ENCODE measurements at places on chromosomes 11 and 22.
A peak's percentile ranks its signal among the peaks of the same experiment; 100 is the strongest.

DNA sequence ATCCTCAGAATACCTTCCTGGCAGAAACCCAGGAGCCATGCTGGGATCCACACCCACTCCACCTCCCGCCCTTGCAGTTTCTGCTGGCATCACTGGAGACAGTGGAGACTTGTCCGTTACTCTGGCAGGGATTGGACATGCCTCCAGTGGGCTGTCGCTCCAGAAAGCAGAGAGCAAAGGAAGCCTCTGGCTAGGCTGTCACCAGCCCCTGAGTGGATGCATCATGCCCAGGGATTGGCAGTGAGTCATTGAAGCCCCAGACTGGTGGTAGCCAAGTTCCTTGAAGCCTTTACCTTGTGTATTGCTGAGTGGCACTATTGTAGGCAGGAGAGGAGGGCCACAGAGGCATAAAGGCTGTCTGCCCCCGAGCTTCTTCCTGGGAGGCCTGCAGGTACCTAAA lies 34.8 kb upstream of the E2F8 start:
- DNase-seq: no peak

DNA sequence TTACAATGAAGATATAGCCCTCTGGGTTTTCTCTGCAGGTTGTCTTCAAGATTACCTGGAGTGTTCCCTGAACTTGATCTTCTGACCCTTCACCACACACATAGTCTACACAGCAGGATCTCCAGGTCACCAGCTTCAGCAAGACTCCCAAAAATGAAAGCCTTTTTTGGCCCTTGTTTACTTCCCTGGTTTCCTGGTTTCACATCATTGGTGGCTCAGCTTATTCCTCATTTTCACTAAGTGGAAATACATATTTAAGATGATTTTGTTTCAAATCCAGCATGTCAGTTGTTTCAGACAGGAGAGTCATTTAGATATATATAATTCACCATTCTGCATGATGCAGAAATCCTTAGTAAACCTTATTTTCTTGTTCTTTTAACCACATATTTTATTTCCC lies 41.6 kb upstream of the MPEG1 start:
- no peak for DNase-seq

DNA sequence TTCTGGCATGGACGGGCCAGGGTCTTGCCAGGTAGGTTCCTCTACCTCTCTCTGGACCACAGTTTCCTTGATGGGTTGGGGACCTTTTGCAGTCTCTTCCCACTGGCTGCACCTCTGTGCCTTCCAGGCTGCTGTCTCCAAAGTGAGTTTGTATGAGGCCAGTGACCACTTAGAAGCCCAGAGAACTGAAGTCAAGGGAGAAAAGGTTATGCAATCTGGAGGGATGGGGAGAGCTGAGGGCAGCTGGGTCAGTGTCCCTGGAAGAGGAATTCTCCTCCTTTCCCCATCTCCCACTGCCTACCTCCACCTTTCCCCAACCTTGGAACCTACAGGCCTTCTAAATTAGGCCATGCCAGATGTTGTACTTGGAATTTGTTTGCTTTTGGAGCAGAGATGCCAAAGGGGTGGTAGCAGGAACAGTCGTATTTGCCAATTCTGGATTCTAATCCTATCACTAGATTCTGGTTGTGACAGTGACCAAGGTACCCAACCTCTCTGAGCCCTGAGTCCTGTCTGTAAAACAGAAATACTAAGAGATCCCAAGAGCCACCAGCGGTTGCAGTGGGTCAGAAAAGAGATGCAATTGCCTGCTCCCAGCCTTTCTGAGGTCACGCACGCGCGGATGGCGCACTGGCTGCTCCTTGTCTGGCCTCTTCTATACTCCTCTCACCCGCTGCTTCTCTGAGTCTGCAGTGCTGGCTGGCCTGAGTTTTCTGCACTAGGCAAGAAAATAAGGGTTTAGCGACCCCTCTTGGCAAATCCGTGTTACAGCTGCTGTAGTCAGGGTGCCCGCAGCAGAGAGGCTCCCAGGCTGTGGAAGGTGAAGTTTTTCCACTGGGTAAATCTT lies 10.7 kb upstream of the ACCSL start:
- peak; percentile 14 for DNase-seq

GRCh38 chr11:86495351-86495750 lies 120.7 kb downstream of the CCDC81 start:
- no peak for DNase-seq

GRCh38 chr22:37186228-37186996 lies 1.6 kb downstream of the C1QTNF6 start:
- peak; percentile 87 for DNase-seq

DNA sequence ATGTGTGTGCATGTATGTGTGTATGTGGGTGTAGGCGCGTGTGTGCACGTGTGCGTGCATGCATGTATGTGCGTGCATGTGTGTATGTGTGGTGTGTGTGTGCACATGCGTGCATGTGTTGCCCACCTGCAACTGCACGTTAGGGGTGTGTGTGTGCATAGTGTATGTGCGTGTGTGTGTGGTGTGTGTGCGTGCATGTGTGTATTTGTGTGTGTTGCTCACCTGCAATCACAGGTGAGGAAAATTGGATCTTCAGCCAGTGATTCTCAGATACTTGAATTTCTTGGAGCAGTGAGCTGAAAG lies 54.3 kb downstream of the ST14 start:
- DNase-seq: no peak

DNA sequence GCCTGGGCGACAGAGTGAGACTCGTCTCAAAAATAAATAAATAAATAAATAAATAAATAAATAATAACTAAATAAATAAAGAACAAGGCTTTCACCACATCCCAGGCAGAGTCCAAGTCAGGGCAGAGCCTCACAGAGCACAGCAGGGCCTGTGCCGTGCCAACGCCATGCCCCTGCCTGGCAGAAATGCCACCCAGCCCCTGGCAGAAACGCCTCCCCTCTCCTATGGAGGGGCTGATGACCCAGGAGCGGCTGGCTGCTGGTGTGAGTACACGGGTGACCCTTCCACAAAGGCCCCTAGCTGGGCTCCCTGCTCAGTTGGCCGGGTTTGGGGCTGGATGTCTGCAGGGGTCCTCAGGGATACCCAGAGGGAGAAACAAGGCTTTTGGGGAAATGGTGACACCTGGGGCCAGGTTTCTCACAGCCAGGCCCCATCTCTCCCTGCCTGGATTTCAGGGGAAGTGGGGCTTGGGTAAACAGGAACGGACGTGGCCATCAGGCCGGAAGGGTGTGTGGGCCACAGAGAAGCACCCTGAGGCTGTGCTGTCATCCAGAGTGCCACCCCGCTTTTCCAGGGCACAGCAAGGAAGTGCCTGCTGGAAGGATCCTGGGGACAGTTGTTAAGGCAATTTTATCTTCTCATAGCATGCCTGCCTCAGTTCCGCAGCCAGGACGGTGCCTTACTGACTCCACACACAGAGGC lies 5.1 kb downstream of the BID start:
- peak; percentile 32 for DNase-seq

DNA sequence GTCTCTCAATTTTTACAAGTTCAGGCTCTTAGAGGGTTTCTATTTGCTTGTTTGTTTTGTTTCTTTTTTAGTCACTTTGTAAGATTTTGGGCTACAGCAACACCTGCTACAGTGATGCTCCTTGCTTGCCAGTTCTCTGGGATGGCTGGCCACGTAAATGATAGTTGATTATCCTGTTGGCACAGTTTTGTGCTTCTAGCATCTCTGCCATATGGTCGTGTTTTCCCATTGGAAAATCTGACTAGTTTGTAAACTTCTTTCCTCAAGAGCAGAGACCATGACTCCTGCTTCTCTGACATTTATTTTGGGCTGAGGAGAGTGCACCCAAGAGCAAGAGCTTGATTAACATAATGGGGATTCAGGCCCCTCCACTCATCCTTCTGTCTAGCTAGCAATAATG lies 1621.6 kb upstream of the RAG2 start:
- no peak for DNase-seq

DNA sequence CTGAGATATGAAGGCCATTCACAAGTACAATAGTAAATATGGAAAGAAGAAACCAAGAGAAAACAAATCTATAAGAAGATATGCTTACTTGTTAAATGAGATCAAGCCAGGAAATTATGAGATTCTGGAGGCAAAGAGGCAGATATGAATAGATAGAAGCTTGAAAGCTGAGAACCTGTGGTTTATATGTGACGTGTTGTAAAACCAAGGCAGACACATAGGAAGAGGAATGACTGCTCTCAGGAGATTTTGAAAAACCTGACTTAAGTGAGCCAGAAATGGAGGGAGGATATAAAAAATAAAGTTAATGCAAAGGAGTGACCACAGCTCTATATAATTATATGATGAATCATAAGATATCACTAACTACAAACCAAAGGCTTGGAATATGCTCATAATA lies 1160.5 kb upstream of the CNTN5 start:
- no peak for DNase-seq

GRCh38 chr11:97537407-97538150 lies 1147.8 kb downstream of the JRKL start:
- DNase-seq: no peak

DNA sequence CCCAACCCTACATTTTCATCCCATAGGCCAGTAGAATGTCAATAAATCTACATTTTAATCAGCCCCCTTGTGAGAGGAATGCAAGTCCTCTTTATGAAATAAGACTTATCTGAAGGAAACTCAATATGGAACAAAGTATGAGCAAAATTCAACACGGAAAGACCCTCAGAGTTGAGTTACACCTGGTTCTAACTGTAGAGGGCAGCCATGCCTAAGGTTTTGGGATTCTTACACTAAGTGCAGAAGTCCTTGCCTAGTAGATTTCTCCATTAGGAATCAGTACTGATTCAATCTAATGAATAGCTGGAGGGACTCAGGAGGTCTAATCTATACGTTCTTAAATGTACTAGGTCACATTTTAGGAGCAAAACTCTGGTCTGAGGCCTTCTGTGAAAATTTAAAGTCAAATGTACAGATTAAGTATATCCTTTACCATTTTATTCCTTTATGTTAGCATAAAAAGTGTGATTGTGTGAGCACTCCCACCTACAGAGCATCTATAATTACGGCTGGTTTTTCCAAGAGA lies 904.5 kb downstream of the DLG2 start:
- no peak for DNase-seq

DNA sequence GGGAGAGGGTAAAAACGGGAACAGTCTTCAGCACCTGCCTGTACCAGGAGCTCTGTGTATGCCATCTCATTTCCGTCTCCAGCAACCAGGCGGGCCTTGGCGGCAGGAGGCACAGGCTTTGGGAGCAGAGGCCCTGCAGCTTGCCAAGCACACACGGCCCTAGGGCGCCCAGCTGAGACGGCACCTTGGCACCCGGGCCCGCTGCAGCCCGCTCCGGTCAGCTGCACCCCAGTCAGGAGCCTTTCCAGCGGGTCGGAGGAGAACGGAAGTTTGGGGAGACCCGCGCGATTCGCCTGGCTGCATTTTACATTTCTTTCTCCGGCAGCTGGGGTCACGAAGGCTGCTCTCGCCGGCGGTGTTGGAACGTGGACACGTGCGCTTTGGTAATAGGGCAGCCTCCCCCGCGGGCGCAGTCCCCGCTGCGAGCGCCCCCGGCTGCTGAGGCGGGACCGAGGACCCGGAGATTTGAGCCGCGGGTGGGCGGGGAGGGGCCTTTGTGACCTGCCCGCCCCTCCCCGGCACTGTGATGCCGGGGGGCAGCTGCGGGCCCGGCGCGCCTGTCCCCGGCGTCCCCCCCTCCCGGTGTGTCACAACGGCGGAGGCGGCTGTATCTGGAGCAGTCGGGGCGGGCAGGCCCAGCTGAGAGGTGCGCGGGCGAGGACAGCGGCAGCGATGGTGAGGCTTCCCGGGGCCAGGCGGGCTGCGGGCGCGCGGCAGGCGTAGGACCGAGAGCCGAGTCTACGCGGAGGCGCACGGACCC lies at the start of gene TUBA8:
TSS of gene TUBA8 (plus strand) at position 616 of the 760 bp plus-strand sequence. CDS start at position 673, 57 bp downstream.
- DNase-seq: no peak

DNA sequence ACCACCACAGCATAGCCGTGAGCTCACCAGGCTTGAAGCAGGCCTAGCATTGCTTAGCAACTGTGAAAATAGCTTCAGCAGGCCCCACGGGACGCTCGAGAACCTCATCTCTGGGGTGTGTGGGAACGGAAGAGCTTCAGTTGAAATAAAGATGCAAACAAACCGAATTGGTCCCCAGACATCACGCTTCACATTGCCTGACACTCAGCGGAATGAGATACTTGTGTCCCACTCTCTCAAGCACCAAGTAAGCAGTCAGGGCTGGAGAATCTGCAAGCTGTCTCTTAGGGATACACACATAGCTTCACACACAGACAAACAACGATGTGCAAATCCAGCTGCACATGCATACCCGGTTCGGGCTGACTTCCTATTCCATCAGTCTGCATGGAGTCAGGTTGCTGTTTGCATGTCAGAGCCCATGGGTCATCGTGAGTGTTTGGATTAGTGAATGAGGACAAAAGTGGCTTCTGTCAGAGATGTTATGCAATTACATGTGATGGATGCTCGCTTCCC lies 205.7 kb downstream of the SNX19 start:
- DNase-seq: no peak

DNA sequence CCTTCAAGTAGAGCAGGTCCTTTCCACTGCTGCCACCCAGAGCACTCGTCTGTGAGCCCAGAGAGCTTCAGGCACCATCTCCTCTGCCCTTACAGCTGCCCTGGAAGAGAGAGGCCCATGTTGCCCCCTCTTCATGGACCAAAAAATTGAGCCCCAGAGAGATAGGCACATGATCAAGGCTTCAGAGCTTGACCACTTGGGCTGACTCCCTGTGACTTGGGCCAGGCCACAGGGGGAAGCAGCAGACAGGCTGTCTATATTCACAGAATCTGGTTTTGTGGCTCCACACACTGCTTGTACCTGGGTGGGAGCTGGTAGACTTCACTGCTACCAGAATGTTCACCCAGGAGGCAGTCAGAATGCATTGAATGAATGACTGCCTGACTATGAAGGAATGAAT lies 58.2 kb downstream of the SMIM38 start:
- no peak for DNase-seq

GRCh38 chr22:31614781-31615490 lies 47.1 kb downstream of the PISD start:
- DNase-seq: no peak

DNA sequence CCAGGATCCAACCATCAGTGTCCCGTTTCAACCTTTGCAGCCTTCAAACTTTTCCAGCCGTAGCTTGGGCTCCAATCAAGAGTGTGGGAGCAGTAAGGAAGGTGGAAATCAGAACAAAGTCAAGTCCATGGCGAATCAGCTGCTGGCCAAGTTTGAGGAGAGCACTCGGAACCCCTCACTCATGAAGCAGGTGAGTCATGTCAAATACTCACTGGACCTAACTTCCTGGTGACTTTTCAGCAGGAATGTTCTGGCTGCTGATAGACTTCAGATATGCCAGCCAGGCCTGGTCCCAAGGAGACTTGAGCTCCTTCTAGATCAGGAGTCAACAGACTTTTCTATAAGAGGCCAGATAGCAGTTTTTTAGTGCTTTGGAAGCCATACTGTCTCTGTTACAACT lies 129.0 kb downstream of the MICAL2 start:
- DNase-seq: no peak

All from CD4-positive, alpha-beta T cell treated with Interleukin-1 beta for 1 hour (primary cell).